ENCODE measurements at places on chromosomes 2 and 18.
A peak's percentile ranks its signal among the peaks of the same experiment; 100 is the strongest.

DNA sequence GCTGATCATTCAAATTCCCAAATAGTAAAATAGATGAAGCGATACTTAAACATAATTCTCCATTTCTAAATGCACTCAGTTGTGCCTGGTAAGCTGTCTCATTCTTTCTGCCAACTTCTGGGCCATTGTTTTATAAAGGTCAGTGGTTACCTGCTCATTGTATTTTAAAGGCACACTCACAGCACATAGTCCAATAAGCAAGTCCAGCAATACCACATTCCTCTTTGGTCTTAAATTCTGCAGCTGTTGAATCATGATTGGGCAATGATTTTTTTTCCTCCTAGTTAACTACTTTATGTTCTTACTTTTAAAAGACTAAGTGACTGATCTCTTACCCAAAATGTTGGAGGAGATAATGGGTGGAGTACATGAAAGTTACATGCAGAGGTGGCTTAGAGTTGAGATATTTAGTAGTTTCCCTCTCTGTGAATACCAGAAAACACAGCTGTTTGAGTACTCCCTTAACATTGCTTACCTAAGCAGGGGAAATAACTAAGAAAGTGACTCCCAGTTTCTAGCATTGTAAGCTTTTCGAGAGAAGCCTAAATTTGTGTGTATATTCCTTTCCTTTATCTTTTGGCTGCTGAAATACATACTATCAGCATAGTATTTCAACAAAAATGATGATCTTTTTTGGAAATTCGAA is 220.7 kb downstream of the CAMKMT start:
- no peak for DNase-seq

DNA sequence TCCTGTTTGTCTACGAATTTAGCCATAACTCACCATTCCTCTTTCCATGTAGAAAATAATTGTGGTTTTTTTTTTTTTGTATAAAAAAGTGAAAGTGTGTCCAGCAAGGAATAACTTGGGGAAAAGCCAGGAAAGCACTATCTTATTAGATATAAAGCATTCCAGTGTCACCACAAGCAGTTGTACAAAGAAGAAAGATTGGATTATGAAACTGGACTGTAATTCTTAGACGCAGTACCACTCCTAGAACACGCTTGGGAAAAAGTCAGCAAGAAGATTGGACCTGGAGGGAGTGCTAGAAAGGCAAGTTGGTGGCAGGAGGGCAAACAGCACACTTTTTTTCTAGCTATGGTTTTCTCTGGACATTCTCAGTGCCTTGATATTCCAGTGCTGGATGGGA is 186.7 kb downstream of the PARD3B start:
- no peak for DNase-seq

DNA sequence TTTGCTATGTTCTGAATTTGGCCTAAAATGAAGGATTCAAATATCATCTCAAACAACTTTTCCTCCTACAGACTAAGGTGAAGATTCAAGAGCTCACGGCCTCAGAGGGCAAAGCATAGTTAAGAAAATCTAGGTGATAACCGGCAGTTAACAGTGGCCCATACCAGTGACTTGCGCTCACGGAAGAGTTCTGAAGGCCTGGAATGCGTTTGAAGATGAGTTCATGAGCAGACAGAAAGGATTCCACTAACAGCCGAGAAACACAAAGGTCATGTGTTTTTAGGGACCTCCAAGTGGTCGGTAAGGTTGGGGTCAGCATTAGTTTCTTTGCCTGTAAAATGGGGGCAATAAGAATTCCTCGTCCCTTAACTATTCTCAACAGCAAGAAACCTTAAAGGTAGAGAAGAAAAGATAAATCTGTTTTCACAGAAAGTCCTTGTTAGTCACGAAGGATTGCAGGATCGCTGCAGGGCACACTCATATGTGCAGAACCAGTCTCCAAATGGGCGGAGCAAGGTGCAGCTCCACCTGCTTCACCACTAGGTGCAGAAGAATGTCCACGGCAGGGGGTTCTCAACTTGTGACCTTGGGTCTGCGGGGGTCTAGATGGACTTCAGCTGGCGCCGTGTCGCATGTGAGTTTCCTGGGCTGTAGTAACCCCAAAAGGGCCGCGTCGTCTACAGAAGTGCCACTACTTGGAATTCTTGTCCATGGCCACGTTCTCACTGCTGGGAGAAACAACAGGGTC is 708 bp upstream of the RPIA start:
- peak; percentile 33 for DNase-seq

DNA sequence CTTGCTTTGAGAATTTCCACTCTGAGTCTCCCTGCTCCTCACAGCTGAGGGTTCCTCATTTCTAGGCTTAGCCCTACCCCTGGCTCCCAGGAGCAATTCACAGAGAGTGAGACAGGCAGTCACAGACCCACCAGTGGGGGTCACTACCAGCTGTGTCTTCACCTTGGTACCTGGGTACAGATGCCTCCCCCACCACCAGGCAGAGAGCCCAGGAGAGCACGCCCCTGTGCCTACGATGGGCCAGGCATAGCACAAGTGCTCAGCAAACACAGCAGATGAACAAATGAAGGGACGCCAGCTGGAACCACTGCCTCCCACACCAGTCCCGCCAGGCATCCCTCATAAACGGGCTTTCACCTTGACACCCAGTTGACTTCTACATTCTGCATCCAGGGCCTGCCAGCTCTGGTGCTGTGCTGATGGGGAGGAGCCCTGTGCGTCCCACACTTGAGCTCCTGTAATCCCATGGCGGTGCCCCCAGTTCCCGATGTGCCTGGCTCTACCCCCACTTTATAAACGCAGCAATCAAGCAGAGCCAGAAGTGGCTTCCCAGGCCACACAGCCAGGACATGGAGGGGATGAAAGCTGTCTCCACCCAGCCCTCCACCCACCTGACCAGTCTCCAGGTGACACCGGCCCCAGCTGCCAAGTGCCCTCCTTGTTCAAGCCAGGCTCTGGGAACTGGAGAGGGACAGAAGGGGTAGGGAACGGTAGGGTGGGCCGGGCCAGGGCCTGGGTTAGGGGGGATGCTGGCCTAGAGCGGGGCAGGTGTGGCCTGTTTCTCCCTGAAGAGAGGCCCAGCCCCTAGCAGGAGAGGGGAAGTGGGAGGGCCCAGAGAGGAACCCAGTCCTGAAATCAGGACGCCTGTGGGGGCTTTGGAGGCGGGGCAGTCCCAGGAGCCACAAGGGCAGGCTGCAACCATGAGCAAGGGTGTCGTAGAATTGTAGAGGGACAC is 42.5 kb downstream of the SCTR start:
- no peak for DNase-seq

DNA sequence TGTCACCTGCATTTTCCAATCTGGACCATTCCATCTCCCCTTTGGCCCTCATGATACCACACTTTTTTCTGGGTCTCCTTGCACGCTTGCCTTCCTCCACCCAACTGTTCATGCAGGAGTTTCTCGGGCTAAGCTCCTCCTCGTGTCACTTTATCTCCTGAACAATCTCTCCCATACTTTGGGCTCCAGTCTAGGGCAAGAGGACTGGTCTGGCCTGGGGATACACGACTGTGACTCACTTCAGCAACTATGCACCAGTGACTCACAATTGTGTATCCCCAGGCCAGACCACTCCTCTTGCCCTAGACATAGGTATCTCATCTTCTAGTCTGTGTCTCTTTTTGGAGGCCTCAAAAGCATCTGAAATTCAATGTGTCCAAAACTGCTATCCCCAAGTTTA is 149.4 kb upstream of the PTPRM start:
- no peak for DNase-seq

- no peak for DNase-seq
Measured at GRCh38 chr2:199743415-199744120, 107.4 kb downstream of the FTCDNL1 start.

DNA sequence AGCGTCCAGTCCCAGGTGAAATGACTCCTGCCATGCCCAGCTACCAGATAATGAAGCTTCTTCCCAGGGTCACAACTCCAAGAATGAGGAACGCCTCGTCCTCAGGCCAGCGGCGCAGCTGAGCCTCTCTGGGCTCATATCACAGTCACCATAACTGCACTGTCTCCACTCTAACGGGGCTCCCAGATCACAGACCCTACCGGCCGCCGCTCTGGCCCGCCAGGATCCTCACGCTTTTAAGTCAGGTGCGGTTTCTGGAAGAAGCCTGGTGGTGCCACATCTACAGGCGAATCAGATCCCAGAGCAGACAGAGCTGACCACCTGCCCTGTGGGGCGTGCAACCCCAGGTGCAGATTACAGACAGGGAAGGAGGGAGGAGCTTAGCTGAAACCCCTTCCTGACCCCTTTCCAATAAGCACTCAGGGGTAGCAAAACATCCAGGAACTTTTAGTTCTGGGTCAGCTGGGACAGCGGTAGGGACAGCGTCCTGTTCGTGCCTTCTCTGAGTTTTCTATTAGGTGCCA is 3.7 kb upstream of the ACKR3 start:
- DNase-seq: no peak

DNA sequence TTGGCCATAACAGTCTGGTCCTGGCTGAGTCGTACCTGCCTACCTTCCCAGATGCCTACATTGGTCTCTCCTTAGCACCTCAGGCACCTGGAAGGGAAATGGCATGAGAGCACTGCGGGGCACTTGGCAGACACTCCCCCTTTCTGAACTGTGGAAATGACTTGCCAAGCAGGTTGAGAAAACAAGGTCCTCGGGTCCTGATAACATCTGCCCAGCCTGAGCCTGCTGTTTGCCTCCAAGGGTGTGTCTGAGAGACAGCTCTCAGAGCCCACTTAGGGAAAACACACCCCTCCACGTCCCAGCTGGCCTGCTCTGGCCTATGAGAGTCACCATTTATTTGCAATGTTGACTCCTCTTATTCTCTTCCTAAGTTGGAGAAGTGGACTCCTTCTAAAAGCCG is 10.5 kb downstream of the FAM110C start:
- no peak for DNase-seq

DNA sequence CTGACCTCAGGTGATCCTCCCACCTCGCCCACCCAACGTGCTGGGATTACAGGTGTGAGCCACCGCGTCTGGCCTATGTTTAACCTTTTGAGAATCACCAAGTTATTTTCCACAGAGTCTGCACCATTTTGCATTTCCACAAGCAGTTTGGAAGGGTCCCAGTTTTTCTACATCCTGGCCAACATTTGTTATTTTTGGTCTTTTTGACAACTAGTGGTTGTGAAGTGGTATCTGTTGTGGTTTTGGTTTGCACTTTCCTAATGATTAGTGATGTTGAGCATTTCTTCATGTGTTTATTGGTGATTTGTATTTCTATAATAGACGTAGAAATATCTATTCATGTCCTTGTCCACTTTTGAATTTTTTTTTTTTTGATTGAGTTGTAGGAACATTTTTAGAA is 67.9 kb downstream of the BIRC6 start:
- DNase-seq: no peak

GRCh38 chr18:55522011-55522410 is 66.0 kb downstream of the TCF4 start:
- DNase-seq: no peak

GRCh38 chr2:228469721-228470120 is 288.2 kb upstream of the SPHKAP start:
- DNase-seq: no peak

DNA sequence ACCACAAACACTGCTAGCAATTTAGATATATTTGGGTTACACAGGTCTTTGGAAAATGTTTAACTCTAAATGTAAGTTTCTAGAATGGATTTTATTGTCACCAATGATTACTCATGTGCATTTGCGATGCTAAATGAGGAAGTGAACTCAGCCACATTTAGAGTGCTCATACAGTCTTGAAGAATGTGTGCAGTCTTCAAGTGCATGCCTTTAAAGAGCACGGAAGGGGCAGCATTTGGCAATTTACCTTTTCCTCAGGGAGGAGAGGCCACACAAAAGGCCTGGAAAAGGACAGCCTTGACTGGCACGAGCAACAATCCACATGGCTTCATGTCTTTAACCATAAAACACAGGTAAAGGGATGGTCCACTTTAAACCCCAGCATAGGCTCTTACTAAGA is 78.5 kb upstream of the STK17B start:
- no peak for DNase-seq

DNA sequence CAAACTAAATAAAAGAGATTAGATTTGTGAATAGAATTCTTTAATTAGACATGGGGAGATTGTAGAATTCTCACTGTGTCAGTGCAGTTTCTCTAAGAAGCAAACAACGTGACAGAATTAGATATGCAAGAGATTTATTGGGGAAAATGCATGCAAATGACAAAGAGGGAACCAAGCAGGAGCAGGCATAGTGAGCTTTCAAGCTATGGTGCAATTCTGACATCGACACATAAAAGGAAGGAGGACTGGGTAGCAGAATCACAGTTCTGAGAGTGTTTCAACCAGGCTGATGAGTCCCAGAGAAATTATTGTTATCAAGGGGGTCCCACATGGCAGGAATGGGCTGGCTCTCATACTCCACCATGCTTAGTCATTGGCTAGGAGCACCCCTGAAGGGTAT is 338.4 kb downstream of the FIGN start:
- no peak for DNase-seq

- no peak for DNase-seq
Measured at GRCh38 chr2:133338224-133338623, 230.0 kb downstream of the NCKAP5 start.

GRCh38 chr18:2883076-2883735 is 36.4 kb downstream of the EMILIN2 start:
- no peak for DNase-seq

GRCh38 chr2:231691251-231691772 is 17.0 kb upstream of the PTMA start:
- no peak for DNase-seq

GRCh38 chr2:41966431-41966893 is 81.4 kb upstream of the PKDCC start:
- no peak for DNase-seq

GRCh38 chr2:28004086-28004485 is 113.6 kb downstream of the BABAM2 start:
- no peak for DNase-seq

DNA sequence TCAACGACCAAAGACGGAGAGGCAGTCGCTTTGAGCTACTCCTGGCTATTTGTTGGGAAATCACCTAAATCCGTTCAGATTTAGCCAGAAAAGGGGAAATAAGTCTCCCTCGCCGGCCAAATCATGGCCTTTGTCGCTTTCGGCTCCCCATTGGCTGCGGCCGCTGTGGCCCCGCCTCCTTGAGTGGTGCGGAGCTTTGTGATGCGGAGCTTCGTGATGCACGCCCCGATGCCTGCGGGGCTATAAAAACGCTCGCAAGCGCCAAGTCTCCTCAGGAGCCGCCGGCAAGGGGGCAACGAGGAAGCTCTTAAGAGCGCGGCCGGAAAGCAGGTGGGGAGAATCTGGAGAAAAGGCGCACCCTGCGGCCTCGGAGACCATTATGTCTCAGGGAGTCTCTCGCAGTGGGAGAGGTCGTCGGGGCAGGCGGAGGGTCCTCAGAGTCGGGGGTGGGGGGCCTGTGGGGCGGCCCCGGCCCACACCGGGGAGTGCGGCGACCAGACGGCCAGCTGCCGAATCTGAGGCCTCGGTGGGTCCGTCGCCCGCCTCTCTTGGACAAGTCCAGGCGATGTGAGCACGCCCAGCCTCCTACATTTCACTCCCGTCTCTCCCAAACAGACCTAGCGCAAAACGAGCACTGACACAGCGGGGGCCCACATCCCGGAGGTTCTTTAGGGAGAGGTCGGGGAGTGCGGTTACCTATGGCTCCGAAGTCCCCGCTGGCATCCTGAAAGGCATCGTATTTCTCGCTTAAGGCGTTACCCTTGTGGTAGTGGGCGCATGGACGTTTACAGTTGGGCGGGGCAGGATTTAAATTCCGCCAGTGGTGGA is at the start of gene CABYR:
Gene CABYR, plus strand, starts transcription at position 274 of the 828 bp plus-strand sequence. CDS start 4,053 bp downstream, outside the sequence.
- DNase-seq: peak; percentile 53

Measured in activated T-cell treated with anti-CD3 and anti-CD28 coated beads for 24 hours (primary cell).